ENCODE measurements at places on chromosomes 16 and 17. TPM values are rescaled to one million over a fixed set of nuclear protein-coding genes. Genes with fewer than 3 reads are reported as not detected.

- no peak for DNase-seq
These were observed 572.1 kb upstream of the SALL1 start for GRCh38 chr16:51723036-51723724.

- no peak for DNase-seq
These were observed 7.2 kb downstream of the CA7 start for GRCh38 chr16:66851166-66851964.

DNA sequence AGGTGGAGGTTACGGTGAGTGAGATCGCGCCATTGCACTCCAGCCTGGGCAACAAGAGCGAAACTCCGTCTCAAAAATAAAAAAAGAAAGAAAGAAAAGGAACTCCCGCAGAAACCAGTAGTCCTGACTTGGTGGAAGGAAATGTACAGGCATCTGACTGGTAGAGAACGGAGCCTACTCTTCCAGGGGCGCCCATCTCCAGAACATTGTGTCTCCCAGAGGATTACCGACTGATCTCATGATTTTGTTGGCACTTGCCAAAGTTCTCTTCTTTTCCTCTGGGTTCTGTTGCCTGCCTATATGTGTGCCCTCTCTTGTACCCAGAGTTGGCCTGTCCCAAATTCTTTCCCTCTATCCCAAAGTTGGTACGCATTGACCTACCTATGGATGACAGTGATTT is 24.2 kb downstream of the DDX19A start:
- no peak for DNase-seq

Gene FN3K
- 0.58 TPM for total RNA-seq

Gene NTN3
- total RNA-seq = not detected

Measured in GM12878 (cell line).